GM18507 (cell line): ENCODE measurements at places on chromosomes 5 and 9.
A peak's percentile ranks its signal among the peaks of the same experiment; 100 is the strongest.

DNA sequence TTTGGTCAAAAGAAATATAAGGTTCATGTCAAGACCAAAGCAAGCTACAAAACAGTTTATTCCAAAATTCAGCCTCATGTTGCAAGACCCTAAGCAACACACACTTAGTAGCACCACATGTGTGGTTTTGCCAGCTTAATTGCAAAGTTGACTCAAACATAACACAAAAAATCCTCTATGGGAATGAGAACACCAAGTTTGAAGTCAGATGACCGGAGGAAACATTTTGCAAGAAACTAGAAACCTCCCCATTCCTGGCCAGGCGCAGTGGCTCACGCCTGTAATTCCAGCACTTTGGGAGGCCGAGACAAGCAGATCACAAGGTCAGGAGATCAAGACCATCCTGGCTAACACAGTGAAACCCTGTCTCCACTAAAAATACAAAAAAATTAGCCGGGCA is 261.8 kb downstream of the EBF1 start:
- DNase-seq = no peak

DNA sequence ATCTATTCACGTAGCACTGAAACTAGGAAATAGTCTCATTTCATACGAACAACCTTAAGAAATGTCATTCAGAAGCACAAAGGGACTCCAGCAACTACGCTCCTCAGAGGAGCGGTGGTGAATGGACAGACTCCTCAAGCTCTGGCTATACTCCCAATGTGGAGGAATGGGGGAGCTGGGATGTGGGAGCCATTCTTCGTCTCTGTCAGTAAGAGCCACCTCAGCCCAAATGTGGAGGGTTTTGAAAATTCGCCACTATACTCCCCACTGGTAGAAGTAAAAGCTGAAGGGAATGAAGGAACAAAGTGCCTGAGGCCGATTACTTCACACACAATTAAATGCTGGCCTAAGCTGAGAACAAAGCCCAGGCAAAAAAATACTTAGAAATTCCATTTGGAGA is 96.3 kb downstream of the ADAMTS12 start:
- no peak for DNase-seq

DNA sequence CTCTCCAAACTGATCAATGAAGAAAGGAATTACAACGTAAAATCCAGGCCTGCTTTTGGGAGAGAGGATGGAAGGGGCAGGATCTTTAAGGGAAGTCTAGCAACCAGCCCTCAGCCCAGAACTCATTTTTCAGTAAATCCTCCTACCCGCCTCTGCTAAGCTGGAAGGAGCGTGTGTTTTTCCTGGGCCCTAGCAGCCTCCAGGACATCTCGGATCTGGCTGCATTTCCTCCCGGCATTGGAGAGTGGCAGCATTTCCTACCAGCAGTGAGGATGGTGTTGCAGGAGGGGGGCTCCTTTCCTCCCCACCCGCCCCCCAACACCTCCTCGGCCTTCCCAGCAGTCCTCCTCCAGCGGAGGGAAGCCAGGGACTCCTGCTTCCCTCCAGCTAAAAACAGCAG is 54.5 kb downstream of the DCP2 start:
- DNase-seq = no peak

- DNase-seq = no peak
Observed at GRCh38 chr5:158175934-158176481, 317.1 kb upstream of the CLINT1 start.

DNA sequence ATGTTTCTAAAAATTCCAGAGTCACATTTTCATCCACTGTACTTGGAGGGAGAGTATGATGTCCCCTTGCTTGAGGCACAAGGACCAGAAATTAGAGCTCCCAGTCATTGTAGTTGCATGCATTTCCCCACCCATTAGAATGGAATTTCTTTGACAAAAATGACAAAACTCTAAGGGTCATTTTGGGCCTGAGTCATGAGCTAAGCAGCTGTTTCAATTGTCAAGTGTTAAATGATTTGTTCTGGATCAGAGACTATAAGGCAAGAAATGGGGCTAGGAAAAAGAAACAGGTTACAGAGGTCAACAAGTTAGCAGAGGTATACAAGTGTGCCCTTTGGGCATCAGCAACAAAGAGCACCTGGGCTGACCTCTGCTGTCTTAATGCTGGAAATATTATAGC is 131.2 kb upstream of the IQGAP2 start:
- no peak for DNase-seq

DNA sequence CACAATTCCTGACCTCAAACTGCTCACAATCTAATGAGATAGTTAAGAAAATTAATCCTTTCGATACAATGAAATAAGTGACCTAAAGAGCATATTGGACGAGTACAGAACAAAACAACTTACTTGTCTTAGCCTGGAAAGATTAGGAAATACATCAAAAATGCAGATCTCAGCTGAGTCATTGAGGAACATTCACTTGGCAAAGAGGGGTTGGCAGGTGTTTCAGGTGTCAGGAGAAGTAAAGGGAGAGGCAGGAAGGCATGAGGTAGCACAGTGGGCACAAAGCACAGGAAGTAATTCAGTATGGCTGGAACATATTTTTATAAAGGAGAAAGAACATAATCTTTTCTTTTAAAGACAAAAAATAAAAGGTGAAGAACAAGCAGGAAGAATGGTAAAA is 628.8 kb upstream of the RGMB start:
- no peak for DNase-seq

DNA sequence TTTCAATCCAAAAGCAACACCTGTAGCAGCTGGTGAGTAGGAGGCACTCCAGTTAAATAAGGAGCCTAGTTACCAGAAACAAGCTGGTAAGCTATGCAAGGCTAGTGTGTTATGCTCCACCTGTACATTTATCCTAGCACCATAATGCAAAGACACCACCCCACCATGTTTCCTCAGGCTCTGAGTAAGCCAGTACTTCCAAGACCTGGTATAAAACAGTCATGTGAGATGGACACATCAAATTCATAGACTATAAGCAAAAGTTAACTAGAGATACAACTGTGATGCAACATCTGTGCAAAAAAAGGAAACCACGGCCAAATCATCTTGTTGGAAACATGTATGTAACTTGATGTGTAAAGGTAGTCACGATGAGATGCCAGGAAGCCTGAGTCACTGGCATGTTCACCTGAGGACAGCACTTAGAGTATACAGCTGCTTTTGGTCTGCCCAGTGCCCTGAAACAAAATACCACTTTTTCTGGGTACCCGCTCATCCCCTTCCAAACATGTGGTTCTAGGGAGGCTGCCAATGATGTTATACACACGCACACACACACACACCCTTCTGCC is 66.1 kb downstream of the CDK5RAP2 start:
- DNase-seq = no peak

- no peak for DNase-seq
Observed at GRCh38 chr9:107112707-107113243, 170.3 kb upstream of the RAD23B start.

GRCh38 chr9:109190151-109190550 is 23.1 kb upstream of the FRRS1L start:
- DNase-seq = no peak

- DNase-seq = no peak
Observed at GRCh38 chr5:2023196-2023595, 140.5 kb upstream of the IRX4 start.

- DNase-seq = no peak
Observed at GRCh38 chr5:88695931-88696330, 187.1 kb downstream of the MEF2C start.

DNA sequence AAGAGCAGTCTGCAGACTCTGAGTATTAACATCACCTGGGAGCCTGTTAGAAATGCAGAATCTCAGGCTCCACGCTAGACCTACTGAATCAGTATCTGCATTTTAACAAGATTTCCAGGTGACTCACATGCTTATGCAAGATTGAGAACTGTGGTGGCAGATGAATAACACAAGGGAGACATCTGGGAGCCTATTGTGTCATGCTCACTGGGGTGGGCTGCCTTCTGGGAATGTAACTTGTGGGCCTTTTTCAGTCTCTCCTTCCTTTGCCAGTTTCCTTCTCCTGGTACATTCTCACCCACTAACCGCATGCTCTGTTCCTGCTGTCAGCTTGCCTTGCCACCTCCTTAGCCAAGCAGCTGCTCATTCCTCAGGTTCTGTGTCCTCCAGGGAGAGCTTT is 176.6 kb upstream of the C9orf72 start:
- DNase-seq = no peak

DNA sequence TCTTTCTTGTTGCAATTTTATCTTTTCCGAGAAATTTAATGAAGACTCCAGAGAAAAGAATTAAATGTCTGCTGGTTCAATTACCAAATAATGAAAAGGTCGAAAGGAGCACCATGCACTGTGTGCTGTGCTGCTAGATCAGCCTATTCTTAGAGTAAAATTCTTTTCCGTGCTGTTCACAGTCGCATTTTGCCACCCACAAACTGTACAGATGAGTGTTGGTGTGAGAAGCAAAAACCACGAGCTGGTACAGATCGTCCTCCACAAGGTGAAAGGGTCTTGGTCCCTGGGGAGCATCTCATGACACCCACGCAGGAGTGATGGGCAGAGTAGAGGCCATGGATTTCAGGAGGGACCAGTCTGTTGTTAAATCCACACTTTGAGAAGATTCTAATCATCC is 143.8 kb upstream of the PUM3 start:
- DNase-seq = no peak

DNA sequence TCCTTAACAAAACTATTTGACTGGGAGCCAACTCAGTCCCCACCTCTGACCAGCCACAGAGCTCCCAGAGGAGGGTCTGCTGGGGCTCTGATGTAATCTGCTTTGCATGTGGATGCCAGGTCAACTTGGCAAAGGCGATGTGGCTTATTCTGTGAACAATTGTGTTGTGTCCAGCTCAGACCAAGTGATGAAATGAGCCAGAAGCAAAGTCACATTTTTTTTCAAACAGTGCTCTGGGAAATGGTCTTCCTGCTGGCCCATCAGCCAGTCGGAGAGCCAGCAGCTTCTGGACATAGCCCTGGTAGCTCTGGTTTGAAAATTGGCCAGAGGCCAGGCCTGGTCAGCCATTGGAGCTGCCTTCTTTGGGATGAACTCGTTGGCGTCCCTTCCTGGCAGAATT is 86.5 kb downstream of the ANGPTL2 start:
- DNase-seq = no peak

DNA sequence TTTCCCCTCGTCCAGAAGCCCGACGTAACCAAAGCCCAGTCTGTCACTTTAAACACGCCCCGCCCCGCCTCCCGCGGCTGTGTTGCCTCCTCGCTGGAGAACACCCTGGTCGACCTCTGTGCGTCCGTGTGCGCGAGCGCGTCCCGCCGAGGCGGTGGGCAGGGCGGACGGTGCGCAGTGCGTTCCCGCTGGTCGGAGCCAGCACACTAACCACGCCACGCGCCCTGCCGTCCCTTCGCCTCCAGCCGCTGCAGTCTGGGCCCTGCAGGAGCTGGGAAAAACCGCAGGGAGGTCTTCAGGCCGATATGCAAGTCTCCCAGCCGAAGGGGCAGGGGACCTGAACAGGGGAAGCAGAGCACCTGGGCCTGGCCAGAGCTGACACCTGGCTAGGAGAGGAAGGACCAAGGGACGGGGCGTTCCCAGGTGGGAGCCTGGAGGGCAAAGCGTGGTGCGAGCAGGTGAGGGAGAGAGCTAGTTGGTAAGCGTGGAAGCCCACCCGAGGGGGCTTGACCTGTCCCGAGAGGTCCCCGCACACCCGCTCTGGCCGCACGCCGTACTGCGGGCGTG is 1.3 kb upstream of the PHPT1 start:
- DNase-seq = peak; percentile 38

DNA sequence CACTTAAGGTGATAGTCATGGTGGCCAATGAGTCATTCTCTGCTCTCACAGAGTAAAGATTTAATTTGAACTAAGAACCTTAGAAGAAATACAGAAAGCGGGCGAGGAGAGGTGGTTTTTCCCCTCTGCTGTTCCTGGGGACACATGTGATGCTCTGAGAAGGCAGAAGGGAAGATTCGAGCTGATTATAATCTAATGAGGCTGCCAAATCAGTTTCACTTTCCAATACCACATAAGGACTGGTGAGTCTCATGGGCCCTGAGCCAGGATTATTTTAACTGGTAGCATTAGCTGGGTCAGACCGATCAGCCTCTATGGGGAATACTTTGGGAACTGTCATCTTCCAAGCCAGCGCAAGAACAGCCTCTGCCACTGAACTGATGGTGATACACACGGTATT is 116.5 kb downstream of the SLC1A3 start:
- no peak for DNase-seq

GRCh38 chr5:124034963-124035362 is 523.0 kb downstream of the CSNK1G3 start:
- DNase-seq = no peak

DNA sequence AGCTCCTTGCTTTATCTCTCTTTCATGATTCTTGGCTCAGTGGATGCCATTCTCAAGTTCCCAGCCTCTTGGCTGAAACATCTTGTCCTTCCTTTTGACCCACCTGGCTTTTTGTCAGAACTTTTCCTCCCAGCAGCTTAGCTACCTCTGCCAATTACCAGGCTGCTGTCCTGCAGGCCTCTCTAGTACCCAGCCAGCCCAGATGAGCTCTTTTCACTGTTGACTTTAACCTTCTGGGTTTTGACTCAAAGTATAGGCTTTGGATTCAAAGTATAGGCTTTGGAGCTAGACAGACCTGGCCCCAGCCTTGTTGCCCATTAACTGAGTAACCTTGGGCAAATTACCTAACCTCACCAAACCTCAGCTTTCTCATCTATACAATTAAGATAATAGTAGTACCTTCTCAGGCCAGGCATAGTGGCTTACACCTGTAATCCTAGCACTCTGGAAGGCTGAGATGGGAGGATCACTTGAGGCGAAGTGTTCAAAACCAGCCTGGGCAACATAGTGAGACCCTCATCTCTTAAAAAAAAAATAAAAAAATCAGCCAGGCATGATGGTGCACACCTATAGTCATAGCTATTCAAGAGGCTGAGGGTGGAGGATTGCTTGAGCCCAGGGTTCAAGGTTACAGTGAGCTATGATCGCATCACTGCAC is 6.6 kb upstream of the TMEFF1 start:
- no peak for DNase-seq

- DNase-seq = no peak
Observed at GRCh38 chr9:33856247-33856646, 39.3 kb downstream of the UBE2R2 start.
